ENCODE measurements at places on chromosomes 7 and 10. TPM values are rescaled to one million over a fixed set of nuclear protein-coding genes. Genes with fewer than 3 reads are reported as not detected.

GRCh38 chr7:116499168-116500077 lies at the start of gene CAV2:
CAV2 (plus strand) TSS chr7:116499738; CDS start chr7:116499782, 44 bp downstream.
- peaks cover 26% of the 10 kb centered on the region for H3K27me3 ChIP-seq
- H3K4me1 ChIP-seq, result peaks cover 7% of the 10 kb centered on the region
- H3K27ac ChIP-seq, result no peak within 1 kb of the TSS
- H3K4me3 ChIP-seq, result peak within 1 kb of the TSS; percentile 33
- no peaks in the 10 kb centered on the region for H3K36me3 ChIP-seq

DNA sequence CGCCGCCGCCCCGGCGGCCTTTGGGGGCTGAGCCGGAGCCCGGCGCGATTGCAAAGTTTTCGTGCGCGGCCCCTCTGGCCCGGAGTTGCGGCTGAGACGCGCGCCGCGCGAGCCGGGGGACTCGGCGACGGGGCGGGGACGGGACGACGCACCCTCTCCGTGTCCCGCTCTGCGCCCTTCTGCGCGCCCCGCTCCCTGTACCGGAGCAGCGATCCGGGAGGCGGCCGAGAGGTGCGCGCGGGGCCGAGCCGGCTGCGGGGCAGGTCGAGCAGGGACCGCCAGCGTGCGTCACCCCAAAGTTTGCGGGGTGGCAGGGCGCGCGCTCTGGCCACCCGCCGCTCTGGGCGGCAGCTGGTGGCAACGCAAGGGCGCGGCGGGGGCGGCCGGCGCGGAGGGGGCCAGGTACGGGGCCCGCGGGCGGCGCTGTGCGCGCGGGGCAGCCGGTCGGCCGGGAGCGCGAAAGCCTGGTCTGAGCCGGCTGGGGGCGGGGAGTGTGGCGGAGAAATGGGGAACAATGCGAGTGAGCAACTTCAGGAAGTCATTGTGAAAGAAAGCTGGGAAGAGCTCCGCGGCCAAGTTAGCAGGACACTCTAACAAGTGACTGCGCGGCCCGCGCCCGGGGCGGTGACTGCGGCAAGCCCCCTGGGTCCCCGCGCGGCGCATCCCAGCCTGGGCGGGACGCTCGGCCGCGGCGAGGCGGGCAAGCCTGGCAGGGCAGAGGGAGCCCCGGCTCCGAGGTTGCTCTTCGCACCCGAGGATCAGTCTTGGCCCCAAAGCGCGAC lies at the start of gene IKZF1:
Gene IKZF1 (plus strand): TSS at position 588 of the 782 bp plus-strand sequence. CDS start 14,346 bp downstream, outside the sequence.
- H3K36me3 ChIP-seq, result no peaks in the 10 kb centered on the region
- peak; percentile 49 for DNase-seq
- peaks cover 39% of the 10 kb centered on the region for H3K4me1 ChIP-seq

The FBXW4 gene
- total RNA-seq, result 88.5 TPM

GRCh38 chr7:755413-755805 lies 28.3 kb upstream of the PRKAR1B start:
- H3K4me1 ChIP-seq, result no peaks in the 10 kb centered on the region
- no peaks in the 10 kb centered on the region for H3K27me3 ChIP-seq
- H3K4me3 ChIP-seq, result no peak overlapping the region
- no peak for DNase-seq
- peaks cover 6% of the 10 kb centered on the region for H3K36me3 ChIP-seq

- H3K36me3 ChIP-seq, result peaks cover 9% of the 10 kb centered on the region
- no peak overlapping the region for H3K27ac ChIP-seq
- H3K4me1 ChIP-seq, result no peaks in the 10 kb centered on the region
- H3K4me3 ChIP-seq, result no peak overlapping the region
Measured at GRCh38 chr10:118002581-118002980, 44.2 kb downstream of the RAB11FIP2 start.

DNA sequence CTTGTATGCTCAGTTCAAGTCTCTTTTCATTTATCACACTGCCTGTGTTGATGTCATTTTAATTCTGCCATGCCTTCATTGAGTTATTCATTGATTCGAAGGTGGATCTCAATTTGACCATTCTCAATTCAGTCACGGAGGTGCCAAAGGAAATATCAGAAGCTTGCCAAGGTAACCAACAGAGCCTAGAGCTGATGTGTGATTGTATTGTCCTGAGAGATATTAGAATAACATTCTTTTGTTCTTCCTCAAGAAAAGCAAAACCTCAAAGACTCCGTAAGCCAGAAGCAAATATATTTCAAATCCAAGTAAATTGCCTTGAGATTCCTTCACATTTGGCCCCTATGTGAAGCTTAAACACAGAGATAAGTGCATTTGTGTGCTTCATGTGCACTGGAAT lies 345.3 kb downstream of the CXCL12 start:
- H3K36me3 ChIP-seq, result no peaks in the 10 kb centered on the region
- no peaks in the 10 kb centered on the region for H3K27me3 ChIP-seq
- H3K4me1 ChIP-seq, result no peaks in the 10 kb centered on the region
- H3K27ac ChIP-seq, result no peak overlapping the region

The OR2A1 gene
- not detected for total RNA-seq

- no peak overlapping the region for H3K27ac ChIP-seq
- H3K36me3 ChIP-seq, result no peaks in the 10 kb centered on the region
- no peaks in the 10 kb centered on the region for H3K4me1 ChIP-seq
- no peak for DNase-seq
Measured at GRCh38 chr10:44382981-44383748, 1.7 kb downstream of the CXCL12 start.

The ITIH5 gene
- total RNA-seq, result 0.13 TPM

The ANKRD7 gene
- not detected for total RNA-seq

DNA sequence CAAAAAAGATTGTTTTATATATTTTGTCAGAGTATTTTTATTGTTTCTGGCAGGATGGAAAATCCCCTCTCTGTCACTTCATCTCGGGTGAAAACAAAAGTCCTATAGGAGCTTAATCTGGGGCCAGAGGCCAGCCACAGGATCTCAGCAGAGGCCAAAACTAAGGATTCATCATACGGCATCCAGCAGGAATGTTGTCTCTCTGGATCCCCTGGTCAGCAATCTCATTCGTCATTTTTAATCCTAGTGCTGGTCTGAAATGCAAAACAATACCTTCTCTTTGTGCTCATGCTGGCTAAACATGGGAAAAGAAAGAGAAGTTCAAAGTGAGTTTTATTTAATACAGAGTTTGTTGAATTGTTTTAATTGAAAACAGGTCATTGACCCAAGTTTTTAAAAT lies 482.5 kb upstream of the AUTS2 start:
- no peak for DNase-seq
- no peaks in the 10 kb centered on the region for H3K36me3 ChIP-seq
- no peaks in the 10 kb centered on the region for H3K4me1 ChIP-seq
- H3K27me3 ChIP-seq, result no peaks in the 10 kb centered on the region
- H3K27ac ChIP-seq, result no peak overlapping the region
- H3K4me3 ChIP-seq, result no peak overlapping the region

DNA sequence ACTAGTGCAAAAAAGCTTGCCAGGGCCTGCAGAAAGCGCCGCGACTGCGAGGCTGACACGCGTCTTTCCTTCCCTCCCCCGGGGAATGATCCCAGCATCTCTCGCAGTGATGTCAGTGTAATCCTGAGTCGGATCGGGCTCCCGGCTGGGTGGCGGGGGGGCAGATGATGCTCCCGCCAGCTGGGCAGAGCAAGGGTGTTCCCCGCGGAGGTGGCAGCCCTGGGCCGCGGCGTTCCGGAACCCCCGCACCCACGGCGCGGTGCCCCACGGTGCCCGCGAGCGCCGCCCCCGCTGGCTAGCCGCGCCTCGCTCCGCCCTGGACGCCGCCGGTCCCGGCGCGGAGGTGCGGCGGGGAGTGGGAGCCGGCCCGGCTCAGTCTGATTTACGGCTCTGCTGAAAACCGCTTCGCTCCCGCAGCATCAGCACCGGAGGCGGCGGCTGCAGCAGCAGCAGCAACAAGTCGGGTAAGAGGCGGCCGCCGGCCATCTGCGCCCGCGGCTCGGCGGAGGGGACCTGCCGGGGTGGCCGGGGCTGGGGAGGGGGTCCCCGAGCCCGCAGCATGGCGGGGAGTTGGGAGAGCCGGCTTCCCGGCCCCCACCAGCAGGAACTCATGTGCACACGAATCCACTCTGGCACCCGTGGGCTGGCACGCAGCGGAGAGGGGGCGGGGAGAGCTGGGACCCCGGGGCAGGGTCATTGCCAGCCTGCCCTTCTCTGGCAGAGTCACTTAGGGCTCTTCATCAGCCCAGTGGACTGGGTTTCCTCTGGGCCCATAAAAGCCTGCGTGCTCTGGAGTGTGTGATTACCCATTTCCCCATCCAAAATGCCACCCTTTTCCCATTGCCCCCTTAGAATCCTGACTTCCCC lies at the start of gene ZNF365:
Gene ZNF365 (plus strand): TSS at position 375 of the 867 bp plus-strand sequence. CDS start 1,825 bp downstream, outside the sequence.
- H3K36me3 ChIP-seq, result no peaks in the 10 kb centered on the region
- peak within 1 kb of the TSS; percentile 39 for H3K27ac ChIP-seq
- peaks cover 3% of the 10 kb centered on the region for H3K4me1 ChIP-seq
- peaks cover 10% of the 10 kb centered on the region for H3K27me3 ChIP-seq

The CALHM1 gene
- total RNA-seq, result not detected

GRCh38 chr7:71982851-71983250 lies 429.3 kb downstream of the CALN1 start:
- H3K36me3 ChIP-seq, result no peaks in the 10 kb centered on the region
- H3K4me3 ChIP-seq, result no peak overlapping the region
- DNase-seq, result no peak
- H3K27ac ChIP-seq, result no peak overlapping the region

DNA sequence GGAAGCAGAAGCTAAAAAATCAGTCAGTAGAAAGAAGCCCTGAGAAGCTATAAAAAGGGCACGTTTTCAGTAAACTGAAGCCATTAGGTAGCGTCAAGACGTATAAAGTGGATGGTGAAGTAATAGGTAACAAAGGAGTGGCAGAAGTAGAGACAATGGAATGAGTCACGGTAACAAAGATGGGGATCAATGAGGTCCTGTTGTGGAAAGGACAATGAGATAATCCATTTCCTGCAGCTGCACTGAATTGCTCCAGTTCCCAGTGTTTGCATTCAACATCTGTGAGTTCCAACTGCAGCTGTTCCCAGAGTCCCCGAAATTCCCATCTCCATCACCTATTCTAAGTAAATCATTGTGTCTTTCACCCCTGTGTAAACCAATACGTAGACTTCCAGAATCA lies 4.8 kb upstream of the HYCC1 start:
- H3K4me1 ChIP-seq, result peaks cover 5% of the 10 kb centered on the region
- H3K27ac ChIP-seq, result no peak overlapping the region
- no peak for DNase-seq
- H3K27me3 ChIP-seq, result no peaks in the 10 kb centered on the region
- H3K4me3 ChIP-seq, result no peak overlapping the region

DNA sequence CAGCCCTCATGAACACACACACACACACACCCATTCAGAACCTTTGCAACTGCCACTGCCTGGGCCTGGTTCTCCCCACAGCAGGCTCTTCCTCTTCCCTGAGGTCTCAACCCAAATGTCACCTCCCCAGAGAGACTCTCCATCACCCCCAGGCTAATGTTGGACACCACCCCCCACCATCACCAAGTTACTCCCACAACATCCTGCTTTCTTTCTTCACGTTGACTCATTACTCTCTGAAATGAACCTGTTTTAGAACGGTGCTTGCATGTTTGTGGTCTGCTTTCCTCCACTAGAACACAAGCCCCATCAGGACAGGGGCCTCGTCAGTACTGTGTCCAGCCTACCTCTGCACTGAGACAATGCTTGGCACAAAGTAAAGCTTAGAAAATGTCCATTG lies 16.0 kb downstream of the AFAP1L2 start:
- H3K27ac ChIP-seq, result no peak overlapping the region
- no peaks in the 10 kb centered on the region for H3K4me1 ChIP-seq
- H3K4me3 ChIP-seq, result no peak overlapping the region
- no peaks in the 10 kb centered on the region for H3K36me3 ChIP-seq
- no peak for DNase-seq

DNA sequence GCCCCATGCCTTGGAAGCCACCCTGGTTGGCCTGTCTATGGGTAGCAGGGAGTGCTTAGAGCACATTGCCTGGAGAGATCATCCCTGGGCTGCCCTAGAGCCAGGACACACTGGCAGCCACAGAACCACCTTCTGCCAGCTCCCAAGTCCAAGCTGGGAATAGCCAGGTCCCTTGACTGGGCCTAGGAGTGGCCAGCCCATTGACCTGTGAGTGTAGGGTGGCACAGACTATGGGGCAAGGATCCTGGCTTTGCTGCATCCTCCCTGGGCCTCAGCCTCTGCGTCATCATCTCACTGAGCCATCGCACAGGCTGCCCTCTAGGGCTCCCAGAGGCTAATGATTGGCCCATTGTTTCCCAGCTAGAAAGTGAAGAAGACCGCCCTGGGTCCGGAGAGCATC lies 7.0 kb downstream of the AQP1 start:
- no peaks in the 10 kb centered on the region for H3K36me3 ChIP-seq
- H3K4me3 ChIP-seq, result no peak overlapping the region
- no peak overlapping the region for H3K27ac ChIP-seq
- DNase-seq, result no peak
- H3K4me1 ChIP-seq, result no peaks in the 10 kb centered on the region

DNA sequence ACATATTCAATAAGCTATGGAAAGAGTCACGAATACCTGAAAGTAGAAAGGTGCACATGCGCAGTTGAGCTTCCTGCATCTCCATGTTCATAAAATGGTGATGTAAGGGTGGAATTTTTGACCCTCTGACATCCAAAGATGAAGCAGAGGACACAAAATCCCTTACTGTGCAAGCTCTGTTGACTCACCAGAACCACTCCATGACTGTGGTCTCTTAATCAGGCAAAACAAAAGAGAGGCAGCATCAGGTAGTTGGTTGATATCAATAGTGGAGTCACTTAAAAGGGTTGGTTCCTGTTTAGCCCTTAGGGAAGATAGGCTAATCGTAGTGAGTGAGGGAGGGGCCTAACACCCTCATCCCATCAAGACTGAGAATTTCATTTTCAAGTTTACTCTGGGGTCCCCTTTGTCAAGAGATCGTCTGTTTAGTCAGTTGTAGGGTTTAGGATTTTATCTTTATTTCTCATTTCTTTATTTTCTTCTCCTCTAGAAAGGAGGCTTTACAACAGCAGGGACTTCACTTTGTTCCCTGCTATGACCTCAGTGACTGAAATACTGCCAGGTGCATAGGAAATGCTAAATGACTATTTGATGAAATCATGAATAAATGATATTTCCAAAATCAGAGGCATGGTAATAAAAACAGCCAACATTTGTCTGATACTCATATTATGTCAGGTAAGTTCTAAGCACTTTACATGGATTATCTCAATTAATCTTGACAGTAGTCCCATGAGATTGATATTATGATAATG lies 98.1 kb downstream of the CD36 start:
- no peak for DNase-seq
- H3K4me1 ChIP-seq, result no peaks in the 10 kb centered on the region
- no peak overlapping the region for H3K27ac ChIP-seq
- H3K36me3 ChIP-seq, result no peaks in the 10 kb centered on the region
- no peaks in the 10 kb centered on the region for H3K27me3 ChIP-seq
- no peak overlapping the region for H3K4me3 ChIP-seq

DNA sequence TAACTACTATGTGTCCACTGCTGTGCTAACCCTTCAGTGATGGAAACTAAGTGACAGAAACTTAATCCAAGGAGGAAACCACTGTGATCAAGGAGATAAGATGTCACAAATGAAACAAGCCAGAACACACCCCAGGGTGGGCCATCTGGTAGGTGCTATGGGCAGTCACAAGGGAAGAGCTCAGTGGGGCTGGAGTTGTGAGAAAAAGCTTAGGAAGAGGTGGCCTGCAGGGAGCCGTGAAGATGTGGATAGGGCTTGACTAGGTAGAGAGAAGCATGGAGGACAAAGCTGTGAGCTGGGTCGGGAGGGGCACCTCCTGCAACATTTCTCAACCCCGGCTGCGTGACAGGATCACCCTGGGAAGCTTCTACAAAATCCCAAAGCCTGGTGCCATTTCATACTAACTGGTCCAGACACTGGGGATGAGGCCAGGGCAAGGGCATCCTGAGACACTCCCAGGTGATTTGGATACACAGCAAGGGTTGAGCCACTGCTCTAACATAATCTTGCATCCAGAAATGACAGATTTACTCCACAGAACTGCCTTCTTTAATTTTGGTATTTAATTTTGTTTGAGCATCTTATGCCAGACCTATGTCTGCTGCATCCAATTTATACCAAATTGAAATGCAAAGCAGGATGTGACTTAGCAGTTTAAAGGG lies 69.3 kb downstream of the OSBPL3 start:
- no peaks in the 10 kb centered on the region for H3K36me3 ChIP-seq
- H3K4me1 ChIP-seq, result peaks cover 64% of the 10 kb centered on the region
- H3K27me3 ChIP-seq, result no peaks in the 10 kb centered on the region
- peak overlapping the region; percentile 43 for H3K27ac ChIP-seq
- no peak for DNase-seq
- H3K4me3 ChIP-seq, result no peak overlapping the region
